ENCODE measurements at places on chromosomes 6 and 20.

- DNase-seq, result no peak
Measured at GRCh38 chr6:135383766-135384165, 113.8 kb downstream of the AHI1 start.

DNA sequence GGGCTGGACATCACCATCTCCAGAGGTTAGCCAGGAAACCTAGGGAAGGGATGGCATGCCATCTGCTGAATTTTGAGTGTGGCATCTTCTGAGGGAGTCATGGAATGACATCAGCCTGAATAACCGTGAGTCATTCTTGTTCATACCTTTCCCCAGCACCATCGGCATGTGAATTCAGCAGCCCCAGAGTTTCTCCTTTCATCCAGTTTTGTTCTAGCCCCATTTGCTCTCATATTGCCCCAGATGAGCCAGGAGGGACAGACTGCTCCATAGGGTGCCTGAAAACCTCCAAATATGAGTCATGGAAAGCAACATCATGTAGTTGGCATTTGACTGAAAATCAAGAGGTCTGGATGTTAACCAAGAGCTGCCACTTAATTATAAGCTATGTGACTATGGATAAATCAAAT is 219.2 kb upstream of the SGK1 start:
- DNase-seq, result no peak

DNA sequence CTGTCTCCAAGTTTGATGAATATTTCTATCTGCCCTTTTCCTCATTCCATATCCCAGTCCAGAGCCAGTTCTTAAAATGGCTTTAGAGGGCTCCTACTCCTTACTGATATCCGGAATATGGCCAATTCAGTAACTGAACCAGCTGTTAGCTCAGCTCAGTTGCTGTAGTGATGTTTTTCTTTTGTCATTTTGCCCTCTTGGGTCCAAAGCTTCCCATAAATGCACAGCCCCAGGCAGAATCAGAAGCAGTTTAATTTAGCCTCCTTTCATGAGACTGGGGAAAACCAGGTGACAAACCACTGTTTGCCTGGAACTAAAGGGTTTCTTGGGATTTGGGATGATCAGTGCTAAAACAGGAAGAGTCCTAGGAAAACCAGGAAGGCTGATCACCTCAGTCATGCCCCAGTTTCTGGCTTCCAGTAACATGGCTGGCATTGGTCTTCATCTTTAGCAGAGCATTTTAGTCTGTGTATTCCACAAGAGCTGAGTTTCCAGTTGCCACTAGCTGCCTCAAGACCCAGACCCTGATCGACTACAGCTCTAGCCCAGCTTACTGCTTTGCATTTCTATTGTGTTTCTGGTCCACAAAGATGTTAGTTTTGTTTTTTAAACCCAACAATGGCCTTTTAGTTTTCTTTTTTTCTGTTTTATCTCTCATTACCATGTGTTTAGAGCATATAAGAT is 40.6 kb upstream of the REV3L start:
- no peak for DNase-seq

DNA sequence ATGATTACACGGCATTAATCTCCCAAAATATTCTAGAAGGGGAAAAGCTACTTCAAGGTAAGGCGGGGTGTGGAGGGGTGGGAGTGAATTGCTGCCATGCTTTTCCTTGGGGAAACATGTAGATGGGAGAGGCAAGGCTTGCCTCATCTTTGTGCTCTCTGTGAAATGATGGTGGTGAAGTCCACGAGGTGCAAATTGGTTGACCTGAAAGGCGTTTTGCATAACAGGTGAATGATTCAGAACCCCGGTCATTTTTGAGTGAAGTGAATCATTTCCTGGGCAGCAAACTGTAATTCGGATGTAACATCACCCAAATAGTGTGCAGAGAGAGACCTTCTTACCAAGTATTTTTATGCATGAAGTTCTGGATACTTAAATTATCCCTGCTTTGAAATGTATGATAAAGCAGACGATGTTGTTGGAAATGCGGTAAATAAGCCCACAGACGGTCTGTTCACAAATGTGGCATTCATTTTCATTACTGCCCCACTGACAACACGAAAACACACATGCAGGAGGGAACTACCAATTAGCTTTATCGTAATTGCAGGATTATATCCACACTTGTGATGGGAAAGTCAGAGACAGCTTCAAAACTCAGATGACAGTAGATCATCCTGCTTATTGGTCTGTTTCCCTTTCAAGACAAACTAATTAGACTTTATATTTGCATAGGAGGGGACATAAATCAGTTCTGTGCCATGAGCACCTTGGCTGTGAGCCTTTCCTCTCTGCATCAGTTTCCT is 3.0 kb downstream of the CDH4 start:
- DNase-seq, result no peak

- DNase-seq, result no peak
Measured at GRCh38 chr6:128350416-128351254, 169.8 kb downstream of the PTPRK start.
